Spleen (tissue), 13 donors: ENCODE measurements at places on chromosomes 12 and 14. TPM values are rescaled to one million over a fixed set of nuclear protein-coding genes. Genes with fewer than 3 reads are reported as not detected.

DNA sequence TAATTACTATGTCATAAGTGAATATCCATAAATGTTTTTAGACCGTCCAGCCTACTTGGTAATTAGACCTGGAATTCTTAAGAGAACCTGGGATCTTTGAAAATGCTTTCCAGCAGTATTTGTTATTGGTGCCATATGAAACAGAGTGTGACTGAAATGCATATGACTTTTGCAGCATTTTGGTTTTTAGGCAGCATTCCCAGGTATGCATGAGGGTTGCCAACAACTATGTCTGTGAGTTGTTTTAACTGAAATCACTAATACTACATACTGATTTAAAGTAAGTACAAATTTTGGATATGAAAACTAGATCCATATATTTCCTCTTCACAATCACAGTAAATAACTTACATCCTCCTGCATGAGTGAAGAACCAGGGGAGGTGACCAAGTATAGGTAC lies 437.7 kb upstream of the FAR2 start:
- no peak for DNase-seq

Gene MANSC4
- polyA plus RNA-seq: 0.24 TPM

- no peak for DNase-seq
Measured at GRCh38 chr14:72247896-72248465, 315.8 kb downstream of the RGS6 start.

Gene PLEKHG7
- 0.62 TPM for polyA plus RNA-seq

Gene PLA2G1B
- 0.83 TPM for polyA plus RNA-seq

- peak; percentile 79 for DNase-seq
Measured at GRCh38 chr14:22471545-22472121, 117.4 kb downstream of the DAD1 start.

Gene IAPP
- polyA plus RNA-seq: not detected

DNA sequence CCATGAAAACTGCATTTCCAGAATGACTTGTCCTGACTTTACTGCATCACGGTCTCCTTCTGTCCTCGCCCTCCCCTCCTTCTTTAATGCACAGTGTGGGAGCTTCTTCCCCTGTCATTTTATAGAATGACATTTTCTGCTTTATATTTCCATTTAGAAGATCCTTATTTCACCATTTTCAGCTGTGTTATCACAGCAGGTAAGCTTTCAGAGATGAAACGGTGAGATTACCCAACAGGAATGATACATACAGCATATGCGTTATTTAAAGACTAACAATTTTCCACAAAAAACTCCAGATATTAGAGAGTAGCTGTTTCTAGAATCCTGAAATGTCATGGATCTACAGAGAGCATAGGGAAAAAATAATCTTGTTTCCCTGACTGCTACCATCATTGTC lies 27.3 kb upstream of the PZP start:
- DNase-seq: no peak

- DNase-seq: no peak
Measured at GRCh38 chr14:50383618-50384225, 13.0 kb downstream of the CDKL1 start.

- DNase-seq: no peak
Measured at GRCh38 chr12:12925388-12925787, 26.6 kb downstream of the GPRC5D start.

DNA sequence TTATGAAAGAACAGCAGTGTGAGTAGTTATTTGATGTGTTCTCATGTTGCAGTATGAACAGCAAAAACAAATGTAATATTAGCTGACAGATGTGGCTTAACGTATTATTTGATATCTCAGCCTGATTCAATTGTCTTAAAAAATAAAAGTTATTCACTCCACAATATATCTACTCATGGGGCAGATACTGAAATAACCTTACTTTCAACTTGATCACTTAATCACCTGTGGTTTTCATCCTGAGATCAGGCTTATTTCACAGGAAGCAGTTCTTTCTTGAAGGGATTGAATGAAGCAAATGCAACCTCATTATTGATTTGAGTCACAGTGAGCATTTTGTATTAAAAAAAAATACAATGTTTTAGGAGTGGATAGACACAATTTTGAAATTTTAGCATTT lies 90.3 kb downstream of the AKAP6 start:
- DNase-seq: no peak

- DNase-seq: no peak
Measured at GRCh38 chr12:96295532-96296160, 101.5 kb downstream of the ELK3 start.

DNA sequence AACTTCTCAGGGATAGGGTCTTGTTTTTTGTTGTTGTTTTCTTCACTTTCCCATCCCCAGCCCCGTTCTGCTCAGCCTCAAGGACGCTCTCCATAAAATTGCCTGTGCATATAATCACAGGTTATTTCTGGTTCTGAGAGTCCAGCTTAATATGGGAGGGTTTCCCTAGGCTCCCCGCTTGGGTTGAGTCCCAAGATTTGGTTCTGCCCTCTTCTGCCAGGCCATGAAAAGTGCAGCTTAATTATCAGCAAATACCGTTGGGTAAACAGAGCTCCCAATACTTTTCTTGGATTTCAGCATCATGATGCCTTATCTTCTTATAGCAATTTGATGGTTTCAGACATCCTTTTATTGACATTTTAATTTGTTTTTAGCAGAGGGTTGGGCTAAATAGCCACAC lies 75.6 kb downstream of the GRIN2B start:
- no peak for DNase-seq

GRCh38 chr14:30996892-30997659 lies 28.4 kb upstream of the AP4S1 start:
- no peak for DNase-seq

DNA sequence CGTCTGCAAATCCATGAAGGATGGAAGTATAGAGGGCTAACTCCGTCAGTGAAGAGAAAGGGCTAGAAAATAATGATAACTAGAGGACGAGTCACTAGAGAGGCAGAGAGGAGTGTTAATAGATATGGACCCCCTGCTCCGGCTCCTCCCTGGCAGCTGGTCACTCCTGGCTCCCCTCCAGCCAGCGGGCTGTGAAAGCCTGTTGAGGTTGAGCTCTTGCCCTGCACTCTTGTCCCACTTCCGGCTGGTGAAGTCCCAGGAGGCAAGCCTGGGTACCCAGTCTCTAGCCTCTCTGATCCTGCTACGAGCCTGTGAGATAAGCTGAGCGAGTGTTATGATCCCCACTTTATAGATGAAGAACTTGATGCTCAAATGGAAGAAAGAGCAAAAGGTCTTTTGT lies 90.3 kb downstream of the RFX4 start:
- no peak for DNase-seq

Gene MGST1
- 5.5 TPM for polyA plus RNA-seq

Gene CACNA2D4
- 4.9 TPM for polyA plus RNA-seq

DNA sequence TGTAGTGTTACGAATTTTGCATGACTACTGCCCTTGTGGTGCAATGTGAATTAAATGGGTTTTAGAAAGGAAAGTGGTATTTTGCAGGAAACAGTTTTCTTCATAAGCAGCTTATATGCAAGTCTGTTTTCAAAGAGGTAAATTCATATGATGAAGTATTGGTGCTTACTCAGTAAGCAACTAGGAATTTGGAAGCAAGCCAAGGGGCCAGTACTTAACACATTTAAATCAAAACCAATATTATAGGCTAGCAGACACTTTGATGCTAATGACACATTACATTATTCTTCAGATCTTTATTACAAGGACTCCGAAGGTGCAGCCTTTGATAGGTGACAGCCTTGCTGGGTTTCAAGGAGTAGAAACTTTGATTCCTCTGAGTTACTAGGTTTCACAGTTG lies 23.1 kb downstream of the MGAT4C start:
- DNase-seq: no peak

Gene LHX5
- not detected for polyA plus RNA-seq

GRCh38 chr12:728781-729180 lies 23.6 kb upstream of the WNK1 start:
- DNase-seq: no peak

DNA sequence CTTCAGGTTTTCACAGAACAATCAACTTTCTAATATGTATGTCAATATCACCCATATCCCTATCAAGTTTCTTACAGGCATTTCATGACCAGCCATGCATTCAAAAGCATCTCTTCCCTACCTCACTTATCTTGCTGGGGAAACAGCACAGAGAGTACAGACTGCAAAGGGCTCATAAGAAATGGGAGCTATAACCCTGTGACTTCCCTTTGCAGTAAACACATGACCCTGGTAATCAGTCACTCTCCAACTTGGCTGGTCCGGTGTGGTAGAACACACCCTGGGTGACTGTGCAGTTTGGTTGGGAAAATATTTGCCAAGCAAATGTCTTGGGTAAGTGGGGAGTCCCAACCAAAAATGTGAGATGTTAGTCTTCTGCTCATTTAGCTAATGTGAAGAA lies 49.4 kb upstream of the TMCC3 start:
- DNase-seq: no peak

Gene KRT6C
- polyA plus RNA-seq: 0.03 TPM

Gene FOXG1
- polyA plus RNA-seq: 0.05 TPM

GRCh38 chr12:13816394-13816793 lies 165.0 kb downstream of the GRIN2B start:
- no peak for DNase-seq

DNA sequence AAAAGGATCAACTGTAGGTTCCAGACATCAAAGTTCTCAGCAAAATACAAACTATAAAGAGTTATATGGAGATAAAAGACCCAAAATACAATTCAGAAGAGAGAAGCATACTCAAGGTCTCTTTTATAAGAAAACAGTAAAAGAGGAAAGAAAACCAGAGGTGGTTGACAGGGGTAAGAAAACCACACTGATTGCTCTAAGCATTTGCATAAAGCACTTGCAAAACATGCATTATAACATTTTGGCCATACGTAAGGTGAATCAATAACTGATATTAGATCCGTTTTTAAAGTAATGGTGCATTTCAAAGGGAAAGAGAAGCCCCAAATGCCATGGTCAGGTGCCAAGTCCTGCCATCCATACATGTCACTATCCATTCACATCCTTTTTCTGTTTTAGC lies 5.9 kb downstream of the DDHD1 start:
- no peak for DNase-seq

DNA sequence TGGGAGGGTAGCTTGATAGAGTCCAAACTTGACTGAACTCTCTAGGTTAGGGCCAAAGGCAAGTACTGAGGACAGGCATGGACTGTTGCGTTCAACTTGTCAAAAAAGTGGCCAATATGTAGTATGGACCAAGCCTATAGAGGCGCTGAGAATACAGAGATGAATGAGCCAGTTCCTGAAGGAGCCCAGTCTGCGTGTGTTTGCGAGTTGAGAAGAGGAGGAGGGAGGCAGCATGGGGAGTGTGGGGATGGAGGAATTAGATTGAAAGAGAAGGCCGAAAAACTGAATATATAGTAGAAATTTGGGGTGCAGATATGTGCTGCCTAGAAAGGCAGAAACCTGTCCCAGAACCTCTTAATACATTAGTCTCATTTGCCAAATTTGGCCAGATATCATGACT lies 412.4 kb downstream of the PCNX1 start:
- no peak for DNase-seq

Gene SAMD15
- 0.15 TPM for polyA plus RNA-seq

GRCh38 chr14:66017927-66018326 lies 468.2 kb upstream of the CCDC196 start:
- DNase-seq: no peak

Gene APOF
- polyA plus RNA-seq: not detected

DNA sequence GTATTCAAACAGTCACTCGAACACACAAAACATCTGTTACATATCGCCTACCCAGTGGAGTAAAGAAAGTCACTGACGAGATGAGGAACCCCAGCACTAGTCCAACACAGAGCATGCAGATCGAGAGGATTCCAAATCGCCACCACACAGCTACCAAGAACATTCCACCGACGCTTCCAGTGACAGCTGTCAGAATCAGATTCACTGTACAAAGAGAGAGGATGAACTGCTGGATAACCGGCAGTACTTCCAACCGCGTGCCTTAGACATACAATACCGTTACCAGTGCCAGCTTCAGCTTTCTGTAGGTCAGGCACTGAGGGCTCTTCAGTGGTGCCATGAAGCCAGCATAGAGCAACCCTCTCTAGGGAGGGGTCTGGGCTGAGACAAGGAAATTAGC lies 34.5 kb downstream of the TM7SF3 start:
- DNase-seq: no peak

DNA sequence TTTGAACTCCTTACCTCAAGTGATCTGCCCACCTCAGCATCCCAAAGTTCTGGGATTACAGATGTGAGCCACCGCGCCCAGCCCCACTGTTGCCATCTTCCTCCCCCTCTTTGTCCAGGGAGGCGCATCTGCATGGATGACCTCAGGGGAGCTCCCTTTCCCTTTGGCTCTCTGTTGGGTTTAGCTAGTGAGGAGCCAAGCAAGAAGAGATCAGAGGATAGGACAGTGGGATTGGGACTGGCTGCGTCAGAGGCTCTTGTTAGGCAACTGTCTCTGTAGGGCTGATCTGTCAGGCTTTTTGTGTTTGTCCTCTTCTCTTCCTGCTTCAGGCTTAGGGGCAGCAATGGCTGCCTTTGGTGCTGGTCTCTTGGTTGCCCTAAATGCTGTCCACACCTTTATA lies 8.5 kb upstream of the IFT81 start:
- DNase-seq: no peak

Gene LTBP2
- 6.7 TPM for polyA plus RNA-seq

Gene PDZRN4
- 0.07 TPM for polyA plus RNA-seq

DNA sequence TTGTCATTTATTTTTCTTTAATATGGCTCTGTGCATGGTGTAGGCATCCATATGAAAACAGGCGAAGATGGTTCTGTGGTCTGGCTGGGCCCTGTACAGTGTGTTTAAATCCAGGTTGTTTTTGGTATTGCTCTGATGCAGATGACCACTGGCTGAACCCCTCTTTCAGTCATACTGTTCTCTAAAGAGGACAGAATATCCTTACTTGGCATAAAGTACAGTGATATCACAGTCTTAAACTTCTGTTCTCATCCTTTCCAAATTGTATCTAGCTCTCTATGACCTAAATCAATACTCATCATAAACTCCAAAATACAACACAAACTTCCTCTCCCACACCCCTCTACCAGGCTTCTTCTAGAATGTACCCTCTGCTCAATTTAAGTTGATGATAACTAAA lies 252.7 kb upstream of the FAR2 start:
- no peak for DNase-seq

GRCh38 chr14:99579120-99579836 lies 24.7 kb downstream of the CCDC85C start:
- DNase-seq: no peak

Gene TNFAIP2
- polyA plus RNA-seq: 410 TPM

DNA sequence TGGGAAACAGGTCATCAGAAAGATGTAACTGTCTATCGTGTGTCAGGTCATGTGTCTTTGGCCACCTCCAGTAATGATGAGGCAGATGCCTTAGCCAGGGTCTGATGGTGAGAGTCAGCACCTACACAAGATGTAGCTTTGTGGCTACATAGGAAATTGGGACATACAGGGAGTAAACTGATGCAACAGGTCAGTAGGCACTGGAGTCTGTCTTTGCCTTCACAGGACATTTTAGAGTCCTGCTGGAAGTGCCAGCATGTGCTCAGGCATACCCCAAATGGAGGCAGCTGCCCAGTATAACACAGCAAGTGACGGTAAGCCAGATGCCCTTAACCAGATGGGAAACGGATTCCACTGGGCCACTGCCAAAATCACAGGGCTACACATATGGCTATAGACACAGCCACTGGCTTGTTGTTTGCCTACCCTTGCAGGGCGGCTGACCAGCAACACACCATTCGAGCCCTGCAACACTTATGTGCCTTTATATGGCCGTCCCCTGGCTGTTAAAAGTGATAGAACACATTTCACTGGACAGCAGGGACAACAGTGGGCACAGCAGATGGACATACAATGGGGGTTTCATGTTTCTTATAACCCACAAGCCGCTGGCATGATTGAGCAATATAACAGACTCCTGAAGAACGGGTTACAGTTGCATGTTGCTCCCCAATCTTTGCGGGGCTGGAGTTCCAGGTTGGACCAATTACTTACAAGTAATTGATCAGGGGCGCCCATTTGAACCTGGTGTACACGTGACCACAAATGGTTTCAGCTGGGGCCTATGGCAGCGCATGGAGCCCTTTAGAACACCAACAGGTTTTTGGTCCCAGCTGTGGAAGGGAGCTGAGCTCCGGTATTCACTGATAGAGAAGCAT lies 12.9 kb upstream of the RNASE12 start:
- DNase-seq: no peak
